GM13977 (cell line): ENCODE measurements at places on chromosomes 16 and 17.

GRCh38 chr16:88013091-88013609 is 61.9 kb downstream of the BANP start:
- no peak for DNase-seq

GRCh38 chr16:17377360-17378324 is 93.1 kb downstream of the XYLT1 start:
- peak; percentile 54 for DNase-seq

DNA sequence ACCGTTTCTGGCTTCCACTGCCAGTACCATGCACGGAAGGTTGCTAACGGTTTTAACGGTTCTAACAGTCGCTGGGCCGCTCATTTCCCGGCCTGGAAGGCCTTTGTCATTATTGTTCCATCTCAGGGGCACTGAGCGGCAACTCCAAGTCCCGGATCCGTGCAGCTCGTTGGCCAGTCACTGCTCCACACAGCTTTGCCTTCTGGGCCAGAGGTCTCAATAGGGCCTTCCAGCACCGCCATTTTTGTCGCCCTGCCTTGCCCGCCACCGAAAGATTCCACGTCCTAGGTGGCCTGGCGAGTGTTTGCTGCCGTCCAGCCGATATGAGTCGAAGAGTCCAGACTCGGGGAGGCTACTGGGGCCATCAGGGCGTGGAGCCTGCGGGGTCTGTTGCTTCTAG is 30.3 kb upstream of the ATF7IP2 start:
- DNase-seq: no peak

GRCh38 chr17:18129041-18129502 is 20.5 kb downstream of the MYO15A start:
- no peak for DNase-seq

- no peak for DNase-seq
These were observed 116.9 kb upstream of the CDH13 start for GRCh38 chr16:82509691-82510430.

DNA sequence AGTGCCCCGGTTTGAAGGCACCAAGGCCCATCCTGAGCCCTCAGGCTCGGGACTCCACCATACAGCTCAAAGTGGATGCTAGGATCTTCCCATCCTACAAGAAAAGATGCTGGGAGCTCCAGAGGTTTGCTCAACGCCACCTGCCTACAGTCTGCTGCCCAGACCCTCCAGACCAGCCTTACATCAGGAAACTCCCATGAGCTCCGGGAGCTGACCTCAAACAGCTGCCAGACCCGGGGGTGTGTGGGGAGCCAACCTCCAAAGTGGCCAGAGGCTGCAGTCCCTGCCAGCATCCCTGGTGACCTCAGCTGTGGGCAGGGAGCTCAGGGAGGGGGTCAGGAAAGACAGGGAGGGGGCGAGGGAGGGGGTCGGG is 43.8 kb downstream of the C16orf82 start:
- DNase-seq: no peak

DNA sequence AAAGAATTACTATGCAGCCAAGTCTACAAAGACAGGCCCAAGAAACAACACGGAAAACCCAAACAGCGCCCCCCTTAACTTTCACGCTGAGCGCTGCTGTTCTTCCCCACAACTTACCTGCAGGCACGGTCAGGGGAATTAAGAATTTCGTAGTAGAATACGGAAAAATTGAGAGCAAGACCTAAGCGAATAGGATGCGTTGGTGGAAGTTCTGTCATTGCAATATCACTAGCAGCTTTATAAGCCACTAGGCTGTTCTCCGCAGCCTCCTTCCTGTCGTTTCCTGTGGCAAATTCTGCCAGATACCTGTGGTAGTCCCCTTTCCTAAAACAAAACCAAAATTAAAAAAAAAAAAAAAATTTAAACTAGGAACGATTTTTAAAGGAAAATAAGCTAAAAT is 39.0 kb downstream of the YWHAE start:
- DNase-seq: no peak

- peak; percentile 60 for DNase-seq
These were observed 14.4 kb downstream of the FA2H start for GRCh38 chr16:74760007-74760767.

- no peak for DNase-seq
These were observed 102.5 kb downstream of the RBFOX3 start for GRCh38 chr17:79508291-79508716.

- peak; percentile 95 for DNase-seq
These were observed 30.0 kb downstream of the TBCD start for GRCh38 chr17:82781894-82782274.

- DNase-seq: no peak
These were observed 85.3 kb upstream of the FOXF1 start for GRCh38 chr16:86424985-86425384.

DNA sequence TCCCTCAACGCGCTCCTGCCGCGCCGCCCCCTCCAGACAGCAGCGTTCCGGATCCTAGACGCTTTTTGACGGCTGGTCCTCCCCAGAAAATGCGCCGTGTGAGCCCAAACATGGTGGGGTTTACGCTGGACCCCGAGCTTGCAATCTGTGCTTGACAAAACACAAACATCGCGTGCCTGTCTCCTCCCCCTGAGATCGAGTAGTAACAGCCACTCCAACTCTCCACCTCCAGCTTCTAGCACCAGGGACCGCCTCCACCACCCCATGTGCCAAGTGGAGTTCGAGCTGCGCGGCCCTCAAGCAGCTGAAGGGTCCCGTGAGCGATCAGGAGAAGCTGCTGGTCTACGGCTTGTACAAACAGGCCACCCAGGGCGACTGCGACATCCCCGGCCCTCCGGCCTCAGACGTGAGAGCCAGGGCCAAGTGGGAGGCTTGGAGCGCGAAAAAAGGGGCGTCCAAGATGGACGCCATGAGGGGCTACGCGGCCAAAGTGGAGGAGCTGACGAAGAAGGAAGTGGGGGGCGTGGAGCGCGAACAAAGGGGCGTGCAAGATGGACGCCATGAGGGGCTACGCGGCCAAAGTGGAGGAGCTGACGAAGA is 656 bp upstream of the GEMIN4 start:
- peak; percentile 62 for DNase-seq

DNA sequence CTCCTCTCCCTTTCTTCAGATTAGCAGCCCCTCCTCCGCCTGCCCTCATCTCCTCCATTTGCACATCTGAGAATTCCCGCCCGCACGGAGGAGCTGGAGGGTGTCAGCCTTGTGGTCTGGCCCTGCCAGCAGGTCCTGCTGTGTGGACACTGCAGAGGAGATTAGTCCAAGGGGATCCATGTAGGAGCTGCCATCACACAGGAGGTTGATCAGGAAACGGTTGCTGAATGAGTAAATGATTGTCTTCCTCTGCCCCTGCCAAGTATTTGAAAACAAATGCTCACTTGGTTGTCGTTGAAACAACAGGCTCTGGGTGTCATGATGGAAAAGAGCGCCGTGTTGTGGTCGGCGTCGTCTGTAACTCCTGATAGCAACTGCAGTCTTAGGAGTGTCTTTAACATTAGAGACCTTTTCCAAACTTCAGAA is 63.8 kb upstream of the CHMP6 start:
- no peak for DNase-seq

GRCh38 chr16:85412911-85413520 is 200.1 kb upstream of the GSE1 start:
- DNase-seq: no peak

- DNase-seq: no peak
These were observed 17.5 kb upstream of the IL21R start for GRCh38 chr16:27384425-27384824.

DNA sequence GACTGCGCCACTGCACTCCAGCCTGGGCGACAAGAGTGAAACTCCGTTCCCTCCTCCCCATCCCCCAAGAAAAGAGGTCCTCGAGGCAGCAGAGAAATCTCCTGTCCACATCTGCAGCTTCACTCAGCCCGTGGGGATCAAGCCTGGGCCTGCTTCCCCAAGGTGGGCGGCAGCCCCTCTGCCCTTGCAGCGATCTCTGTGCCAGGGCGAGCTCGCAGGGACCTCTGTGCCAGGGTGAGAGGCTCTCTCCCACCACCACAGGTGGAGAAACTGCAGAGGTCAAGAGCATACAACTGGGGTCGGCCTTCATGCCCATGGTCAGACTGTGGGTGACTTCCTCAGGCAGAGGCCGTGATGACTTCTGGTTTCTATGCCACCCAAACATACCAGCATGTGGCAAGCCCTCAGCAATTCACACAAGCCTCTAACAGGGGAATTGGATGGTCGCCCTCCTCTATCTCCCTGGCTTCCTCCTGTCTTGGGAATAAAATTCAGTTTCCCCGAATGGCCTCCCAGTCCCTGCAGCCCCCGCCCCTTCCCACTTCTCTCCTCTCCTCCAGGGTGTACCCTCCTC is 5.5 kb downstream of the SLC43A2 start:
- DNase-seq: no peak

DNA sequence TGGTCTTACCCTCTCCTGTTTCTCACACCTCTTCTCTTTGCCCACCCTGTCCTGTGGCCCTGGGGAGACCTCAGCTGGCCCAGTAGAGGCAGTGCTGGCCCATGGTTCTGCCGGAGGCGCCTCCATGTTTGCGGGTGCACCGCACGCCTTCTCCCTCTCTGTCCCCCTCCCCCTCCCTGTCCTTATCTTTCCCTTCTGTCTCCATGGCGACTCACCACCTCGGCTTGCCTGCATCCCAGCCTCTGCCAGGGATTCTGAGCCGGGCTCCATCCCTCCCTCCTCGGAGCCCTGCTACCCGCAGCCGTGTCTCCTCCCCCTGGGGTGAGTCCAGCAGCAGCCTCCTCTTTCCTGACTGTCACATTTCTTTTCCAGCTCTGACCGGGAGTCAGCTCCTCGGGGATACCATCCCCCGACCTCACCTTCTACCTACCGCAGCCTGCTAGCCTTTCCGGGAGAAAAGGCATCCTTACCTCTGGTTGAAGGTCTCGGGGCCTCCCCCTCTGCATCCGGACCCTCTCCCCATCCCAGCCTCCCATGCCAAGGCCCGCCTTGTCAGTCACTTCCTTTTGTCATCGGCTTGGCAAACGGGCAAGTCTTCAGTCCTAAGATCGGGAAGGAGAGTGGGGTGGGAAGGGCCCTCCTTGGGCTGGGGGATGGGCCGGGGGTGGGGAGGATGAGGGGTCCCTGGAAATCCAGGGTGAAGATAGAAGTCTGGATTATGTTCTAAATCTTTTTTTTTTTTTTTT is at the start of gene RNF112:
RNF112 (plus strand) TSS at position 358 of the 746 bp plus-strand sequence; CDS start at position 535, 177 bp downstream.
- DNase-seq: no peak

DNA sequence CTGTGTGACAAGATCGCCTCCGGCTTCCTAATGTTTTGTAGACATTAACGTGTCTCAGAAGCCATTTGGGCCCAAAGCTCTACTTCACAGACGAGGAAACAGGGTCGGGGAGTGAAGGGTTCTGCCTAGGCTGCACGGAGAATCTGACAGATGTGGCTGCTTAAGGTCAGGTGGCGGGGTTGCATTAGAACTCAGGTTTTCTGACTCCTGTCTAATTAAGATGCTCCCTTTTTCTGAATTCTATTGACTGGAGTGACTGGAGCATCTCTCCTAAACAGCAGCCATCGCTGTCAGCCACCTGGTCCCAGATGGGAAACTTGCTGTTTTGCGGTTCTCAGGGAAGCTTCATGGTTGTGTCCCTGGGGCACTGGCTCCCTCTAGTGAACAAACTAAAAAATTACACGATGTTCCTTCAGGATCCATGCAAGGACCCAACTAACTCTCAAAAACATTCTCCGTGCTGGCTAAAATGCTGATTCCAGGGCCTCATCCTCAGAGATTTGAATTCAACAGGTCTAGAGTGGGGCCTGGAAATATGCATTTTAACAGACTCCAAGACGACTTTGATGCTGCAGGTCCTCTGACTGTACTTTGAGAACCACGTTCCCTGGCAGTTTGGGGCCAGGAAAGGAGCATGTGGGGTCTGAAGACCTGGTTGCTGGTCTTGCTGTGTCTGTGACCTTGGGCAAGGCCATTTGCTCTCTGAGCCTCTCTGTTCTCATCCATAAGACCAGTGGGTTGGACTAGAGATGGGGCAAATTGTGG is 117.4 kb downstream of the IRF8 start:
- DNase-seq: peak; percentile 72

- no peak for DNase-seq
These were observed 128.8 kb downstream of the HS3ST2 start for GRCh38 chr16:22942811-22943210.

DNA sequence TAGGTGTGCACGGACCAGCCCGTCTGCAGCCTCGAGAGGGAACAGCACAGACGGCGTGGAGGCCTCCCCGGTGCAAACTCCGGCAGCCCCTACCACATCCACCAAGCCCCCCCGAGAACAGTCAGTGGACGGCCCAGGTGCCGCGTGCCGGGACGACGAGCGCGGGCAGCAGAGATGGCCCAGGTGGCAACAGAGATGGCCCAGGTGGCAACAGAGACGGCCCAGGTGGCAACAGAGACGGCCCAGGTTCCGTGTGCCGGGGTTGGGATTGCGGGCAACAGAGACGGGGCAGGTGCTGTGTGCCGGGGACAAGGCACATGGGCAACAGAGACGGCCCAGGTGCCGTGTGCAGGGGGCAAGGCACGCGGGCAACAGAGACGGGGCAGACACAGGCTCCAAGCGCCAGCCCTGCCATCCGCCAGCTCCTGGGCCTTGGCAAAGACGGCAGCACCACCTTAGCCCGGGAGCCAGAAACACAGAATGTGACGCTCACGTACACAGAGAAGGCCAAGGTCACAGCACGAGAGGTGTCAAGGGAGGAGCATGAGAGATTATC is 31.1 kb downstream of the RPH3AL start:
- DNase-seq: no peak

DNA sequence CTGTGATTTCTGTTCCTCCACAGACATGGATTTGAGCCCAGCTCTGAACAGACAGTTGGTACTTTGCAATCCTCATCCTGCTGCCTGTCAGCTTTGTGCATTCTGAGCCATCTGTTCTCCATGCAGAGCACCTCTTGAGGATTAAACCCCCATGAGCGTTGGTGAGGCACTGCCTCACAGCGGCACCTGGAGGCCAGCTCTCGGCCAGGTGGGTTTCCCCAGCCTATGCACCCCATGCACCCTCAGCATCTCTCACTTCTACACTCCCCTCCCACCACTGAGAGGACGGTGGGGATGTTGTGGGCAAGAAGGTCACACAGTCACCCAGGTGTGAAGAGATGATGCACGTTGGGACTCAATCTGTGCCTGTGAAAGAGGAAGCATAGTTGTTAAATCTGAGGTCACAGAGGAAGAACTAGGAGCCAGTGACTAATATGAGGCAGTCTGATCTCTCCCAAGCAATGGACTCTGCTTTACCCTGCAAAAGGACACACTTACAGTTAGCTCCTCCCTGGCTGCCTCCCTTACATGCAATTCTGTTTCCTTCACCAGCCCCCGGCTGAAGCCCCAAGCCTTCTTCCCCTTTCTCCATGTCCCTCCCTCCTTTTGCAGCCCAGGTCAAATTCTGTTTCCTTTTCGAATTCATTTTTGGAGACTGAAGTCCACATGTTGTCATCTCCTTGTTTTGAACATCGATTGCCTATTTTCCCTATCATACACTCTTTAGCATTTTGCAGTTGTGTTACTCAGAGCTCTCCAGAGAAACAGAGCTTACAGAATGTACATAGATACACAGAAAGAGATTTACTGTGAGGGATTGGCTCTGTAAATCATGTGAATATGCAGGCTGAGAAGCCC is 58.5 kb downstream of the HS3ST3B1 start:
- DNase-seq: no peak
